Esophagus muscularis mucosa (tissue), 4 donors: ENCODE measurements at places on chromosomes 7 and 10. TPM values are rescaled to one million over a fixed set of nuclear protein-coding genes. Genes with fewer than 3 reads are reported as not detected.

DNA sequence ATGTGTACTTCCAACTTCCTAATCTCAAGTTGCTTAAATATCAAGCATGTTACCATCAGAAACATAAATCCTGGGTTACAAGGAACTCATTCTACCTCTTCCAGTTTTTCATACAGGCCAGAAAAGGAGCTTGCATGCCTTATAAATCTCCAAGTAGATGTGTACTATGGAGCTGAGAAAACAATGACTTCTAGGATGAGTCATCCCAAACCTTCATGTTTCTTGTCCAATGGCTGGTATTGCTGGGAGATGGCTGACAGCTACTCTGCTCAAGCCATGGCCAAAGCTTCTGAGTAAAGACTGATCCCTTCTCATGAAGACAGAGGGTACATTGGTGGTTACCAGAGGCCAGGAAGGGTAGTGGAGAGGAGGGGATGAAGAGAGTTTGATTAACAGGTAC lies 8.6 kb downstream of the RAPGEF5 start:
- H3K4me3 ChIP-seq = no peak overlapping the region
- H3K27me3 ChIP-seq = peaks cover 13% of the 10 kb centered on the region
- no peaks in the 10 kb centered on the region for H3K36me3 ChIP-seq
- no peak for DNase-seq
- no peaks in the 10 kb centered on the region for H3K4me1 ChIP-seq
- no peak overlapping the region for H3K27ac ChIP-seq

DNA sequence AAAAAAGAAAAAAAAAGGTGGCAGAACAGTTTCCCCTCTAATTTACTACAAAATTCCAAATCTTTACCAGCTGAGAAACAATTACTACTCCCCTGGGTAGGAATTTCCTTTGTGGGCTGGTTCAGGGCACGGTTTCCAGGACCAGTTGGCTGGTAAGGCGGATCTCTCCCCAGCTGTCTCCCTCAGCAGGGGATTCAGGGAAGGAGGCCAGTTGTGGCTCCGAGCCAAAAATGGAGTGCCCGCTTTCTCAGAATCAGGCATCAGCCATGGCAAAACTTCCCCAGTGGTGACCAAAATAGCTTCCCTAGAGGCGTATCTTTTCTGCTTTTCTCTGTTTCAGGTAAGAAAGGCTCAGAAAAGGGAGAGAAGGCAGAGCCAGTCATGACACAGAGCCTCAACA lies 91.2 kb downstream of the ZNF22 start:
- no peak overlapping the region for H3K4me3 ChIP-seq
- H3K4me1 ChIP-seq = no peaks in the 10 kb centered on the region
- no peak overlapping the region for H3K27ac ChIP-seq
- no peaks in the 10 kb centered on the region for H3K36me3 ChIP-seq
- H3K27me3 ChIP-seq = no peaks in the 10 kb centered on the region

GRCh38 chr7:43248961-43249822 lies 136.7 kb downstream of the HECW1 start:
- H3K27me3 ChIP-seq = no peaks in the 10 kb centered on the region
- no peaks in the 10 kb centered on the region for H3K36me3 ChIP-seq
- H3K4me1 ChIP-seq = no peaks in the 10 kb centered on the region
- H3K27ac ChIP-seq = no peak overlapping the region

FGFBP3 gene
- 0.66 TPM for total RNA-seq
